T-cell (primary cell): ENCODE measurements at places on chromosomes 2 and 18. TPM values are rescaled to one million over a fixed set of nuclear protein-coding genes. Genes with fewer than 3 reads are reported as not detected.

GRCh38 chr2:136207030-136207623 lies 89.2 kb upstream of the CXCR4 start:
- no peak for DNase-seq

DNA sequence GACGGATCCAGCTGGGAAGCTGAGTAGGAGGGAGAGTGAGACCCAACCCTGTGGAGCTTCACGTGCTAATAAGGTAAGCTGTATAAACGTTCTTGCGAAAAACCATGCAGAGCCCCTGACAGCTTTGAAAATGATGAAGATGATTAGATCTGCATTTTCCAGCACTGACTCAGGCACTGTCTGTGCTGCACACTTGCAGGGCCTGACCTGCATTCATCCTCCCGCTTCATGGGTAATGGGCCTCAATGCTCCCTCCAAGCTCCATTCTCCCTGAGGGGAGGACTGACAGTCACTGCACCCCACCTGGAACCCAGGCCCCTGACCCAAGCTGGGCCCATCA lies 205.4 kb downstream of the TMEM163 start:
- DNase-seq, result no peak

DNA sequence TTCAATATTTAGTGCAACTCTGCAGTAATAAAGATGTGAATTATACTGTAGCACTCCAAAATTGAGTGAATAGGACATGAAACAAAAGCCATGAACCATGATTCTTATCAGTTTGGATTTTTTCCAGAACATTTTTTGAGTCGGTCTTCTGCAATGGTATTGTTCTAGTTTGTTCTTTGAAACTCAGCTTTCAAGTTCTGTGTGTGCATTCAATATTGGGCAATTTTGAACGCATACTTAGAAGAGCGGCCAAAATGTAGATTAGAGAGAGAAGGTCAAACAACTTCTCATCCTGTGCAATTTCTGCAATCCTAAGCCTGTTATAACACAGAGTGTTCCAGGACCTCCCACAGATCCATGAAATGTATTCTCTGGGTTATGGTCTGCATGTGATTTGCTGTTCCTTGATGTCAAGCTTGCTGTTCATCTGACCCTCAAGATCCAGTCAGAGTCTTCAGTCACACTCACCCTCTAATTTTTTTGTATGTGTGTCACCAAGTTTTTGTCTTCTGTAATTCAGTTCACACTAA lies 48.3 kb downstream of the TSPYL6 start:
- DNase-seq, result no peak

Gene SAG
- total RNA-seq, result not detected

DNA sequence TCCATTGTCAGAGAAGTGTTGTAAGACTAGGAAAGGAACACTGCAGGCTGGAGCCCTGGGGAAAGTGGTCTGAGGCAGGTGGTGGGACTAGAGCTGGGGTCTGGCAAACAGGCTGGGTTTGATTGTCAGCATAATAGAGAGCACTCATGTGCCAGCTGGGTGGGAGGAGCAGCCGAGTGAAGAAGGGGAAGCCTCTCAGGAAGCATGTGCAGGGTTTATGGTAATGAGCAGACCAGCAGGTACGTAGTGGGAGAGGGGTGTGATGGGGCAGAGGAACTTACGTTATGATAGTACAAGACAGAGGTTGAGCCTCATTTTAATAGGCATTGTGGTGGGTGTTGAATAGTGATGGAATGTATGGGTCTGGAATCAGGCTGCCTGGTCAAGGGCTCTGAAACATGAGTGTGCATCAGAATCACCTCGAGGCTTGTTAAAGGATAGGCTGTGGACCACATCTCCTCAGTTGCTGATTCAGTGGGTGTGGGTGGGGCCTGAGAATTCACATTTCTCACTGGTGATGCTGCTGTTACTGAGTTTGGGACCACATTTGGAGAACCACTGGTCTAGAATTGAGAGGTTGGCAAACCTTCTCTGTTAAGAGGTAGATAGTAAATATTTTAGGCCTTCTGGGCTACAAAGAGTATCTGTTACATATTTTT lies 1.7 kb upstream of the MGAT5 start:
- no peak for DNase-seq

Gene RAMP1
- total RNA-seq, result not detected

- DNase-seq, result no peak
Measured at GRCh38 chr2:103860016-103860415, 993.9 kb upstream of the POU3F3 start.

Gene CPLX4
- total RNA-seq, result not detected

DNA sequence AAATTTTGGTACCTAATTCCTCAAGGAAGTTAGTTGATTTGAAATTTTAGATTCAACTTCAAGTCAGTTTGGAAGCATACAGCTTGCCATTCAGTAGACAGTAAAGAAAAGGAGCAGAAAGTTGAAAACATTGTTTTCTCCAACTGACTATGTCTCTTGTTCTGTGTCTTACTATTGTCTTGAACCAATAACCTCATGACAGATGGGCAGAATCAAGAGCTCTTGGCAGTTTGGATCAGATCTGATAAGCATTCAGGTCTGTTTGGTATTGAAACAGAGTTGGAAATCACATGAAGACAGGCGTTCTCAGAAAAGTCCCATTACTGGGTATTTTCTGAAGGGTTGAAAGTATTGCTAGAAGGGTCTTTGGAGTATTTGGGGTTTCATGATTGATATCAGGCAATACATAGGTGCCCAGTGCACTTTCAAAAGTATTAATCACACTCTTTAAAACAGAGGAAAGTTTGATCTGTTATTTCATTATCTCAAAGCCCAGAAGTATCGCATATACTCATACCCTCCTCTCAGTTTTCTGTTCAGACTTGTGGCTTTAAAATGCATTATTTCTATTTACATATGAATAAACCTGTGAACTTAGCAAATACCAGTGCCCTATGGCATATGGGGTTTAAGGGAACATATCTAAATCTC lies 428.4 kb upstream of the ZEB2 start:
- no peak for DNase-seq

- DNase-seq, result no peak
Measured at GRCh38 chr2:168773719-168774521, 28.5 kb upstream of the NOSTRIN start.

DNA sequence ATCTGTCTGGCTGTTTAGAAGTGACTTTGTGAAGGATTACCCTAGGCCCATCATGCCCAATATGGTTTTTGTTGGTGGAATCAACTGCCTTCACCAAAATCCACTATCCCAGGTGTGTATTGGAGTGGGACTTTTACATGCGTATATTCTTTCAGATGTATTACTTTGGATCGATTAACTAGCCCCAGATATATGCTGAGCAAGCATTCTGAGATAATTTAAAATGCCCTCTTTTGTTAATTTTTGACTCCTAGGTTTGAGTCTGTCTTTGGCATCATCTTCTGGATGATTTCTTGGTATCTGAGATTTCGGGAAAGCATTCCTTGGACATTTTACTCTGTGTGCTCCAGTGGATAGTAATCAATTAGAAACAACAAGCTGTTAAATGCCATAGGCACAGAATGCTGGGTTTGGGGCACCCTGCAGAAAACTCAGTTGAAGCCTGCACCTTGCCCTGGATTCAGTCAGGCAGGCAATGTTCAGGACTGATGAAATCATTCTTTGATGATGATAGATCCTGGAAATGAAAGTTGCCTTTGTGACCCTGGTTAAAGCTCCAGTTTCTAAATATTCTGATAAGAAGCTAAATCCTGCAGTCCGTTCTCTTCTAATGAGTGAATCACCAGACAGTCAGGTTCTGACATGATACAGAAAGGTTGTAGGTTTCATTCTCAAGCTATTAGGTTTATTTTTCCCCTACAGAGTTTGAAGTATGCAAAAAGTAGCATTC lies 1.1 kb downstream of the UGT1A1 start:
- no peak for DNase-seq

- DNase-seq, result no peak
Measured at GRCh38 chr2:83079007-83079406, 1380.1 kb downstream of the SUCLG1 start.

DNA sequence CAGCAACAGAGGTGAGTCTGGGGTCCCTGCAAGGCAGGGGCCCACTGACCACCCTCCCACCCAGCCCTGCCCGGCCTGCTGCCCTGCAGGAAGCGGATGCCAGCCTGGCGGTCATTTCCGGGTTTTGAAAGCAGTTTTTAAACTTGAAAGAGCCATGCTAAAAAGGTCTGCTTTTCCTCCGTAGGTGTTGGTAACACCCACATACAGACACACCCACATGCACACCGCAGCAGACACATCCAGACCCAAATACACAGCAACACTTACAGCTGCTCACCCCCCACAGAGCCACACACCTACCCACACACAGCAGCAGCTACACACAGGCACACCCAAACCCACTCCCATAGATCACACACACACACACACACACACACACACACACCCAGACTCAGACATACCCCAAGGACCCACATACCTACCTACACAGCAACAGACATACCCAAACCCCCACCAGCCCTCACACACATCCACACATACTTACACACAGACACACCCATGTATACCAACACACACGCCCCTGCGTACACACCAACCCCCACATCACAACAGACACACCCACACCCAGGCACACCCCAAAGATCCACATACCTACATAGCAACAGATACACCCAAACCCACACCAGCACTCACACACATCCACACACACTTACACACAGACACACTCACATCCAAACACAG lies 7.6 kb downstream of the ZFP36L2 start:
- peak; percentile 75 for DNase-seq

- no peak for DNase-seq
Measured at GRCh38 chr2:45821558-45822271, 170.2 kb downstream of the PRKCE start.

DNA sequence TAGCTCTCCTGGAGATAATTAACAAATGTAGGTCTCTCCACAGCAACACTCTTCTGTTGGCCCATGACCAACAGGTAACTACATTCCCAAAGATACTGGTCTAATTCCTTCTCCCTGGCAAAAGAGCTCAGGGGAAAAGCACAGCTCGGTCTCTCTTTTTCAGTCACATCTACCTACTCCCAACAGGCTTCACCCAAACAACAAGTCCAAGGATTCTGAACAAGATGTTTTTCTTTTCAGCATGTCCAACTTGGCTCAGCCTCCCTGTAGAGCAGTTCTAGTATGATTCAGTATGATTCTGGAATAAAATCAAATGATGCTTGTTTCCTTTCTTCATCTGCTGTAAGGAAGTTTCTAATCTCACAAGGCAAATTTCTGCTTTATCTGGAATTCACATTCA lies 1704.8 kb upstream of the PIK3C3 start:
- DNase-seq, result no peak

- no peak for DNase-seq
Measured at GRCh38 chr2:181949047-181949446, 36.6 kb upstream of the PPP1R1C start.

DNA sequence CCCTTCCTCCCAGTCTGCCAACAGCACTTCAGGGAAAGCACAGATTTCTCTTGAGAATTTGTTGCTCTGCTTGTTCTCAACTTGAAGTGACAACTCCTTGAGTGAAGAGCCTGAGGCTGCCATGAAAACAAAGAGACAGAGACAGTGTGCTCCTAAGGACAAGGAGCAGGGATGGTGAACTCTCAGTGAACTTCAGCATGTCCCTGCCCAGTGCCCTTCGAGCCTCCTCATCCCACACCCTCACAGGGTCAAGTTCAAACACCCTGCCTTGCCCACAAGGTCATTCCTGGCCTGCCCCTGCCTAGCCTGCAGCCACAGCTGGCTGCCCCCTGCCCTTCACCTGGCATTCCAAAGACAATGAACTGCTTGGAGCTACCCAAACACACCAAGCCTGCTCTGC lies 343.5 kb upstream of the KLHL29 start:
- no peak for DNase-seq

- DNase-seq, result no peak
Measured at GRCh38 chr2:10844097-10844496, 31.5 kb upstream of the PDIA6 start.

Gene DYTN
- not detected for total RNA-seq

Gene OTX1
- total RNA-seq, result not detected

DNA sequence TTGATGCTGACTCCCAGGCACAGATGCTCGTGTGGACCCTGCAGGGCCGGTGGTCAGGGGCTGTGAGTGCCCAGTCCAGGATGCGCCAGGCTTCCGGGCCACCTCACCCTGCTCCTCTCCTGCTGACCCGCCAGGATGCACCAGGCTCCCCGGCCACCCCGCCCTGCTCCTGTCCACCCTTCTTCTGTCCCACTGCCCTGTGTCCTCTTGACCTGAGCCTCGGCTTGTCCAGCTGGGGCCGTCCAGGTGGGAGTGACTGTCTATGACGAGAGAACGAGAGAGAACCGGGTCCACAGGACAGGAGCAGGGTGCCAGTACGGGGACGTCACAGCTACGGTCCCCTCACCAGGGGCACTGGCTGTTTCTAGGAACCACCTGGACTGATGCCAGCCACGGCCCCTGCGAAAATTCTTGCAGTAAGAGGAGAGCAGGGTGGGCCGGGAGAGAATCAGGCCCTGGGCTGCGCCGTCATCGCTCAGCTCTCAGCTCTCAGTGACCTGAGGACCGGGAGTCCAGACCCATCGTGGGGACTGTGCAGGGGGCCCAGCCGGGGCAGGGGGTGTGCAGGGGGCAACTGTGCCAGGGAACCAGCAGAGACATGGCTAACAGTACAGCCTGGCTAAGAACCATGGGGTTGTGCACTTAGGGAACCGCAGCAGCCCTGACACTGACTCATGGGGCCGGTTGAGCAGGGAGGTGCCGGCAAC lies 12.9 kb upstream of the NFATC1 start:
- DNase-seq, result no peak

GRCh38 chr2:181780657-181781056 lies 100.3 kb upstream of the NEUROD1 start:
- DNase-seq, result no peak

GRCh38 chr2:177242121-177242987 lies 22.2 kb downstream of the NFE2L2 start:
- no peak for DNase-seq

GRCh38 chr2:85796341-85797262 lies 42.8 kb downstream of the ATOH8 start:
- DNase-seq, result no peak

DNA sequence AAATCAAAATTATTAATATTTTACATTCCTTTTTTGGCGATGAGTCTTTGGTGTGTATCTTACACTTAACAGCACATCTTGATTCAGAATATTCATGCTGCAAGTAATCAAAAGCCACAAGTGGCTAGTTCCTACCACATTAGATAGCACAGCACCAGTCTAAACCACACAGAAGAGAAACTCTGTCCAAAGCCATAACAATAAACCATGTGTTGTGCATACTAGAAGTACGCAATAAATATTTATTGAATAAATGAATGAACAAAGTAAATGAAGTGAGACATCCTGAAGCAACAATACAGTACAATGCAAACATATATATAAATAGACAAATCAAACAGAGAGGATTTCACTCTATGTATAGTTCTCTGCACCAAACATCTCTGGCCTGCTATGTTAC lies 287.3 kb downstream of the EXOC6B start:
- no peak for DNase-seq

GRCh38 chr2:85698880-85699254 lies 4.7 kb downstream of the GNLY start:
- no peak for DNase-seq

Gene EVX2
- total RNA-seq, result not detected

GRCh38 chr2:69744456-69744855 lies 2.5 kb downstream of the ANXA4 start:
- no peak for DNase-seq

DNA sequence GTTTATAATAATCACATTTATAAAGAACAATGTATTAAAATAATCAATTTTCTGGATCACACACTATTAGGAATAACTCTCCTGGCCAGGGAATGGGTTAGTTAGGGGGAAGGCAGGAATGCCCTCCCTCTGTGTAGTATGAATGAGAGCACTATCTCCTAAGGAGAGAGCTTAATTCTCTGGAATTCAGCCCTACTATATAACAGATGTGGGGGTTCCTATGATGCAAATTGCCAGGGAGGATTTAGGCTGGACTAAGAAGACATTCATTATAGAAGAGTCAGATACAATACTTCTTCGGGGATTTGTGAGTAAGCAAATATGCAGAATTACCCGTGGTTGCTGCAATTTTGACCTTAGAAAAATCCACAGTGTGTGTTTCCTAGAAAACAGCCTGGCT lies 250.1 kb upstream of the VRK2 start:
- no peak for DNase-seq
